ENCODE measurements at places on chromosomes 5 and 9.
A peak's percentile ranks its signal among the peaks of the same experiment; 100 is the strongest.

DNA sequence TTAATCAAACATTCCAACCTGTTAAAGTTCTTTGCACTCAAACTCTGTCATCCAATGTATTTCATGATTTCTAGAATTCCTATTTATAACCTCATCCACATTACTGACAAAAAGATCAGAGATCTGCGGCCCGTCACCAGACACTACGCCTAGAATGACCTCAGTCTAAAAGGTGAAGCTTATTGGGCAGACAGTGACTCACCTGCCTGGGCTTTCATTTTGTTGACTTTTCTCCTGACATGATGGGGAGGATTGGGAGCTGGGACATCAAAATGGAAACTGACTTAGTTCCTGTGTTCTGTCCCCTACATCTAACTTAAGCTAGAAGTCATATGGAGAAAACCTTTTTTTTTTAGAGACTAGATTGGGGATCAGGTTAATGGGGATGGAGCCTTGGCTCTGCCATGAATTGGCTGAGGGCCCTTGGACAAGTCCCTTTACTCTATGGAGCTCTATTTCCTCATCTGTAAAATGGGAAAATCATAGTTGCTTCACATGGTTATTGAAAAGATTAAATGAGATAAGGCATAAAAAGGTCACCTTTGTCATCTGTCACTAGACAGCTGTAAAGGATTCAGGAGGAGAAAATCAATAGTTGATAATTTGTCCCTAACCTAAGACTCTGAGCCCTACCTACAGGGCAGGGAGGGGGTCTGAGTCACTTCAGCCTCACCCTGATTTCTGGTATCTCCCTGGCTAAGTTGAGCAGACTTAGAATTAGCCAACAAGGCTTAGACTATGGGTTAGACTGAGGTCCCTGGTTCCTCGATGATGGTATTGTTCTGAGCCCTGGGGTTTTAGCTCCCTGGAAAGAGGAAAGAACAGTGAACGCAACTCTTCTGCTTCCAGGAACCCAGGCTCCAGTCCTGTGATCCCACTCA, 224.8 kb upstream of the TBC1D2 start:
- DNase-seq: peak; percentile 4

- peak; percentile 91 for DNase-seq
Measured at GRCh38 chr9:130962418-130963316, 23.6 kb upstream of the FIBCD1 start.

- no peak for DNase-seq
Measured at GRCh38 chr9:7178729-7179128, 421.0 kb downstream of the KDM4C start.

GRCh38 chr9:97419309-97419867, 7.5 kb downstream of the TDRD7 start:
- peak; percentile 56 for DNase-seq

GRCh38 chr9:27542508-27542907, 12.9 kb upstream of the MOB3B start:
- no peak for DNase-seq

GRCh38 chr5:129063483-129064113, 31.0 kb upstream of the ISOC1 start:
- no peak for DNase-seq

DNA sequence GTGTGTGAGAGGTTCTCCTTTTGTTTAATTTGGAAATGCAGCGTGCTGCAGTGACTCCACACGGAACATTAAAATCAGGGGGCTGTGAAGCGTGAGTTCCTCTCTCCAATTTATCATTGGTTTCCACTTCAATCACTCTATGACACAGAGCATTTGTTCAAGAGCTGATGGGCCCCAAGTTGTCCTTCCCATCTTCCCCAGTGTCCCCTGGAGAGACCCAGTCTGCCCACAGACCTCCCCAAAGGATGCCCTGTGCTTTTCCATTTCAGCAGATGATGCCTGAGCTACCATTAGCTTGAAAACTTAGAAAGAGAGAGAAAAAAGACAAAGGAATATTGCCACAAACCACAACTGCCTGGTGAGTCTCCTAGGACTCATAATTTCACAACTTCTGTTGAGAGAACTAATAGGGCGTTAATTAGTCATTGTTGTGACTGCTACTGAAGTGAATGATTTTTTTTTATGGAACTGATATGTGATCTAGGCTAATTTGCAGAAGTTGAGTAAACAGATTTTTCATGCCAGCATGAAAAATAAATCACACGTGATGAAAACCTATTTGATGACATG, 772.7 kb downstream of the SEMA5A start:
- DNase-seq: no peak

DNA sequence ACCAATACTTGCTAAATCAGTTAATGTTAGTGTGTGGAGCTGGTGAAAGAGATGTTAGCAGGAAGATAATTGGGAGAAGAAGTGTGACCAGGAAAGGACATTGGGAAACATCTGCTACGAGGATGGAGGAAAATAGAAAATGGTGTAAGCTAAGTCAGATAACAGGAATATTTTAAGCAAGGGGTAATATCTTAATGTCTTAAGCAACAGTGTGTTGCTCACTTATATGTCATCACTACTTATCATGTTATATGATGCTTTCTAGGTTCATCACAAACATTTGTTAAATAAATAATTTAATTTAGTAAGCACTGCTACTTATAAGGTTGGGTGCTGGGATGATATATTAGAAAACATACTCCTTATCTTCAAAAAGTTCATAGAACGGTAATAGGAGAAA, 326.1 kb downstream of the EDIL3 start:
- no peak for DNase-seq

Measured in PC-3 (cell line).